Immature natural killer cell (primary cell): ENCODE measurements at places on chromosomes 3 and 15. TPM values are rescaled to one million over a fixed set of nuclear protein-coding genes. Genes with fewer than 3 reads are reported as not detected.

DNA sequence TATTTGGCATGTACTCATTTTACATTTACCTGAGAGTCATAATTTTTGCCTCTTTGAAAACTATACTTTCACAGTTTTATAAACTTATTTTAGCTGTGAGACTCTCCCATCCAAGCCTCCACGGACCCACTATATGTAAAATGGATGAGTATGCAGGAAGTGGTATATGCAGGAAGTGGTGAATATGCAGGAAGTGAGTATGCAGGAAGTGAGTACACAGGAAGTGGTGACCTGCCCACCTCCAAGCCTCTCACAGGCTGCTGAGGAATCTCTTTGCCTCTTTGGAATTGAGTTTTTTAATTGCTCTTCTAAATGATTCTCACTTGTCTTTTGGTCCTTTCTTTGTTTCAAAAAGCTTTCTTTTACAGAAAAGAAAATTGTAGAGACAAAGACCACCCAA is 85.2 kb downstream of the KBTBD8 start:
- DNase-seq, result peak; percentile 61

DNA sequence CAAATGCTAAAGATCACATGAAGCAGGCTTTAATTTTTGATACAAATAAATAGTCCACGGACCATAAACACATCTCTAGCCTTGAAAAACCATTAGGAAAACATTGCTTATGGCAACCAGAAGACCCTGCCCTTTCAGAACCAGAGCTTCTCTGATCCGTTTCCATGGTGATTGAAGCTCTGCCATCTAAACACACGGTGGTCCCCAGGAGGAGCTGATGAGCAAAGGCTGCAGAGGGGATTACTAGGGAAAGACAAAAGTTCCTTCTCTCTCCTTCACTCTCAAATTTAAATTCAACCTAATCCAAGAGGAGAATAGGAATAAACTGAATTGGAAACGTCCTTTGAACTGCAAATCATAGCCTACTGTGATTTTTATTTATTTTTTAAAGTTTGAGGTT is 122.0 kb upstream of the ATP10A start:
- DNase-seq, result no peak

- DNase-seq, result no peak
These were observed 39.0 kb upstream of the BLM start for GRCh38 chr15:90677807-90678790.

Gene TTLL13
- 2.0 TPM for polyA plus RNA-seq
